ENCODE measurements at places on chromosomes 6 and 20.

DNA sequence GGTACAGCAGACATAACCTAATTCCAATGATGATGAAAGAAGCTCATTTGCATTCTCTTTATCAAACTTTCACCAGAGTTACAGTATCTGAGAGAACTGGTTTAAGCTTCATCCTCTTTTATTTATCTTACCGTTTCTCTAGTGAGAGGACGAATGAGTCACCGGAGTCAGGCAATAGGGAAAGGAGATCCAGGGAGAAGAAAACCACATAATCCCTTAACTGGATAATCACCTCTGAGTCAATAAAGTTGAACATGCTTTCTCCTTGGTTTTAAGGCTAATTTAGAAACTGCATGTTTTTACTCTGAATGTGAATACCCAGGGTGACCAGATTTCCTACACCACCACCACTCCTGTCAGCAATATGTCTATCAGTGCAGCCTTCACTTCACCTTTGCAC is 313.7 kb upstream of the TBX18 start:
- DNase-seq = no peak

- DNase-seq = no peak
Measured at GRCh38 chr20:13342469-13343242, 121.6 kb downstream of the ISM1 start.

- no peak for DNase-seq
Measured at GRCh38 chr6:37238381-37238780, 19.2 kb upstream of the TBC1D22B start.

- DNase-seq = no peak
Measured at GRCh38 chr20:152131-152530, 5.1 kb upstream of the DEFB127 start.

DNA sequence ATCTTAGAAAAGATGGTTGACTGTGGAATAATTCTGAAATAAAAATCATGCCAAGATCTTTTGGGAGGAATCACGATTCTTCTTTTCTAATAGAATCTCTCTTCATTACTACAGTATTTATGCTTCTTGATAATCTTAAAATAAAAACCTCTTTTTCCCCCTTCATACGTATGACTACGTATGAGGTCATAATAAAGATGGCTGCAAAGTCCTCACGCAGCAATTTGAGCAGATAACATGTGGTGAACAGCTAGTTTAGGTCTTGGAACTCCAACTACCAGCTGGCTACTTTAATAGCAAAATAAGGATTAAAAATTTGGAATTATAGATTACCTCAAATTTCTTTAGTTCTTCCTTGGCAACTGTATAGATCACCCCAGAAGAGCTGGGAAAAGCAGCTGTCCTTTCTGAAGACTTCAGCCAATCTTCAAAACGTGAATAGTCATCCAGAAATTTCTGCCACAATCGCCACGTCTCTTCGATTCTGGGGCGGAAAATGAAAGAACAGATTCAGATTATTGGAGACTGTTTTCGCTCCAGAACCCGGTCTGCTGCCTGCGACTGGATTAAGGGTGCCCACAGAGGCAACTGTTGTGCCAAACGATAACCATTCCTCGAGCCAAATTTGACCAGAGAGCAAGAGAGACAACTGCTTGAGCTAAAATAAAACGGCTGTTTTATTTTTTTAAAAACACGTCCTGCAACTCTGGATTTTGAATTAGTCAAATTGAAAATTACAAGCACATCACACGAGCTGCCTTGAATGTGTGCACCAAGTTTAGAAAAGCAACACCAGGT is 347.3 kb downstream of the ESR1 start:
- DNase-seq = no peak

DNA sequence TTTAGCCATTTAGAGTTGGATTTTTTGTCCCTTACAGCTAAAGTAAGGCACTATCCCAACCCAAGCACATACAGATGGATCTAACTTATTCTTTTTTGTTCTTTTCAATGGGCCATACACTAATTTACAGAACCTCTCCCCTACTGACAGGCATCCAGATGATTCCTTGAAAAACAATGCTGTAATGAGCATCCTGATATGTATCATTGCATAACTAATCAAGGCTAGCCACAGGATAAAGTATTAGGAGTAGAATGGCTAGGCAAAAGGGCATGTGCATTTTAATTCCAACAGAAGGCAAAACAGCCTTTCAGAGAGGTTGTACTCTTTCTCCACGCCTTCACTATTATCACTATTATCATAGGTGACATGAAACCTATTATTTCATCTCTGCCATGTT is 54.1 kb downstream of the ELOVL5 start:
- no peak for DNase-seq

DNA sequence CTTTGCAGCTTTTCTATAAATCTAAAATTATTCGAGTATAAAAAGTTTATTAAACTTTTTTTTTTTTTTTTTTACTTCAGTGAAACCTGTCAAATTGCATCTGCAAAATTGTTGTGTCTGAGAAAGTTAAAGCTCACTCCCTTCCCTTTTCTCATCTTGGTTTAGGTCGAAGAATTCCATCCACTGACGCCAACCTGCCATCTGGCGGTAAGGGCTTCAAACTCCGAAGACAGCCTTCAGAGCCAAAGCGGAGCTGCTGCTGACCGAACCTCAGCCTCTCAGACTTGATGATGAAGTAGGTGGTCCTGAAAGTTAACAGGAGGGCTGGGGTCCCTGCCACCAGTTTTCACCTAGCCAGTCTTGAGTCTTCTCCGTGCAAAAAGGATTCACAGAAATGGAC is 29.6 kb upstream of the VAPB start:
- DNase-seq = no peak

DNA sequence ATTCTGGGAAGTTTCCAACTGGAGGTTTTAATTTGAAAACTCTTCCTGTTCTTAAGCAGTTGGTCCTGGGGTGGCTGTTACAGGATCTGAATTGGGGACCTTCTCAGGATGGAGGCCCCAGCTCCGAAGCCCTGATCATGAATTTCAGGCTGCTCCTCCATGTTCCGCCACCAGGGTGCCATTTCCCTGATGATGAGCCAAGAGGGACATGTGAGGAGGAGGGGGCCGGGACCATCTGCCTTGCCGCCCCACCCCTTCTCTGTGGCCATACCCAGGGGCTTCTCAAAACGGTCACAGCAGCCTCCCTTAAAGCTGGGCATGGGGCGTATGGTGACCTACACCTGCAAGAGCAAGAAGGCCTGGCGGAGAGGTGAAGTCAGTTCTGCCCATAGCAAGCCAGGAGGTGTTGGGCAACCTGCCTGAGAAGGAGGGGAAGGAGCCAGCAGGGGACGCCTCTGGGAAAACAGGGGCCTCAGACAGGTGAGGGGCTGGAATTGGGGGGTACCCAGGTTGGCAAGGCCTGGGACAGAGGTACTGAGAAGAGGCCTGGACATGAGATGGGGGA is 3.6 kb upstream of the BAK1 start:
- DNase-seq = no peak

- no peak for DNase-seq
Measured at GRCh38 chr6:133710826-133711225, 178.1 kb upstream of the TCF21 start.

- no peak for DNase-seq
Measured at GRCh38 chr20:38674092-38674764, 50.1 kb upstream of the SLC32A1 start.

GRCh38 chr20:19473922-19474286 is 261.5 kb downstream of the SLC24A3 start:
- DNase-seq = no peak

GRCh38 chr6:159971341-159972178 is 2.7 kb downstream of the IGF2R start:
- DNase-seq = no peak

DNA sequence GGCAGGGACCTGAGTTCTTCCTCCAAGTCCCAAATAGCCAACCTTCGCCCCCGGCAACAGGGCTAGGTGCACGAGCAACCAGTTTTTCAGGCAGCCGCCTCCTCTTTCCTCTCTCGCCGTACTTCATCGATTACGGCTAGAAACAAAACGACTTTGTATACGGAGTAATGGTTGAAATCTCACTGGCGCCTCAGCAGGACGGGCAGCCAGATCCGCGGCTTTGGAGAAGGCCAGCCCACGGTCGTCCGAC is 333 bp upstream of the SMIM13 start:
- DNase-seq = no peak

- no peak for DNase-seq
Measured at GRCh38 chr6:66628917-66629316, 921.9 kb upstream of the EYS start.

Measured in SHP77 treated with DMSO at 0.1 percent for 48 hours (cell line).